ENCODE measurements at places on chromosomes 7 and 10. TPM values are rescaled to one million over a fixed set of nuclear protein-coding genes. Genes with fewer than 3 reads are reported as not detected.

Gene SCART1
- total RNA-seq = 5.2 TPM

Gene IGF2BP3
- total RNA-seq = 7.6 TPM

Gene SPDYE18
- not detected for total RNA-seq

Gene SLC16A12
- not detected for total RNA-seq

Gene PAXIP1
- total RNA-seq = 9.1 TPM

Gene FOXI2
- total RNA-seq = not detected

Gene EPHA1
- total RNA-seq = not detected

Gene SAMD9
- total RNA-seq = 22.2 TPM

Gene FAM241B
- not detected for total RNA-seq

Gene FAM25G
- not detected for total RNA-seq

Gene EVX1
- not detected for total RNA-seq

Gene EGR2
- total RNA-seq = 0.61 TPM

Gene FASTK
- total RNA-seq = 134 TPM

Gene LRIT1
- total RNA-seq = not detected

Gene PRSS37
- not detected for total RNA-seq

Gene HHEX
- total RNA-seq = 1.3 TPM

Gene DYNC1I1
- 0.81 TPM for total RNA-seq

Gene HEPACAM2
- not detected for total RNA-seq

Gene OR9A2
- not detected for total RNA-seq

Gene SKAP2
- 6.9 TPM for total RNA-seq
